T-helper 9 cell (primary cell): ENCODE measurements at places on chromosomes 7 and 10.

- no peak for DNase-seq
These were observed 48.0 kb downstream of the RHOBTB1 start for GRCh38 chr10:60896033-60896432.

DNA sequence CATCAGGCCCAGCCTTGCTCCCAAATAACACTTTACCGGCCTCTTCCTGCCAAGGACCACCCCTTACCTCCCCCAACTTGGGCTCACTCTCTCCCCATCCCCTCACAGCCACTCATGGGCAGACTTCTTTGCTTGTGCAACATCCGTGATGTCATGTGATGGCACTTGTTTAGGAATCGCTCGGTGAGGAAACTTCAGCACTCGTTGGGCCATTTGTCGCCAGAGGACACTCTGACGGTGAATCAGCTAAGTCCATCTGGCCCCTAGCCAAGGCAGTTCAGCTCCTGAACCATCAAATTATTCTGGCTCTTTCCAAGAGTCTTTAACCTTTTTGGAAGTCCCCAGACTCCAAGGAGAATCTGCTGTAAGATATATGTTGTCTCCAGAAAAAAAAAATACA is 19.2 kb downstream of the BTBD16 start:
- DNase-seq, result no peak

GRCh38 chr10:116882639-116883038 is 33.3 kb downstream of the ENO4 start:
- DNase-seq, result no peak

- DNase-seq, result no peak
These were observed 14.0 kb downstream of the RALA start for GRCh38 chr7:39637400-39637799.

- DNase-seq, result no peak
These were observed 193.7 kb downstream of the PTPN20 start for GRCh38 chr10:47104786-47105385.

DNA sequence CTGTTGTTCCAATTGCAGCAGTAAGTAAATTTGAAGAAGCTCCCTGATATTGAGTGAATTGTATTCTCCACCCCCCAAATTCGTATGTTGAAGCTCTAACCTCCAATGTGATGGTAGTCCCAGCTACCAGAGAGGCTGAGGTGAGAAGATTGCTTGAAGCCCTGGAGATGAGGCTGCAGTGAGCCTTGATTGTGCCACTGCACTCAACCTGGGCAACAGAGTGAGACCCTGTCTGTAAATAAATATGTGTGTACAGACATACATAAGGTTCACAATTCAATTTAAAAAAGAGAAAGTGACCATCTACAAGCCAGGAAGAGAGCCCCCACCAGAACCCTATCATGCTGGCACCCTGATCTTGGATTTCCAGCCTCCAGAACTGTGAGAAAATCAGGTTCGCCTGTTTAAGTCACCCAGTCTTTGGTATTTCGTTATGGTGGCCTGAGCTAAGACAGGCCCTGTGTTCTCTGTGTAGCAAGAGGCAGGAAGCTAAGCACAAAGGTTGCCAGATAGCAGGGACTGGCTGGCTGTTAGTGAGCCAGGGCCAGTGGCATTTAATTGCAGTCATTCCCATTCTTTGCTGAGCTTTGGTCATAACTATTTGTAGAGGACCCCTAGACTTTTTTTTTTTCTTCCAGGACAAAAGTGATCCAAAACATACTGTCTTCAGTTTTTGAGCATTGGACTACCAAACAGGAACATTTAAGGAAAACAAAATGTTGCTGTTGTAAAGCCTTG is 45.6 kb downstream of the AUTS2 start:
- no peak for DNase-seq

- no peak for DNase-seq
These were observed 566.0 kb downstream of the CALN1 start for GRCh38 chr7:71846160-71846559.

DNA sequence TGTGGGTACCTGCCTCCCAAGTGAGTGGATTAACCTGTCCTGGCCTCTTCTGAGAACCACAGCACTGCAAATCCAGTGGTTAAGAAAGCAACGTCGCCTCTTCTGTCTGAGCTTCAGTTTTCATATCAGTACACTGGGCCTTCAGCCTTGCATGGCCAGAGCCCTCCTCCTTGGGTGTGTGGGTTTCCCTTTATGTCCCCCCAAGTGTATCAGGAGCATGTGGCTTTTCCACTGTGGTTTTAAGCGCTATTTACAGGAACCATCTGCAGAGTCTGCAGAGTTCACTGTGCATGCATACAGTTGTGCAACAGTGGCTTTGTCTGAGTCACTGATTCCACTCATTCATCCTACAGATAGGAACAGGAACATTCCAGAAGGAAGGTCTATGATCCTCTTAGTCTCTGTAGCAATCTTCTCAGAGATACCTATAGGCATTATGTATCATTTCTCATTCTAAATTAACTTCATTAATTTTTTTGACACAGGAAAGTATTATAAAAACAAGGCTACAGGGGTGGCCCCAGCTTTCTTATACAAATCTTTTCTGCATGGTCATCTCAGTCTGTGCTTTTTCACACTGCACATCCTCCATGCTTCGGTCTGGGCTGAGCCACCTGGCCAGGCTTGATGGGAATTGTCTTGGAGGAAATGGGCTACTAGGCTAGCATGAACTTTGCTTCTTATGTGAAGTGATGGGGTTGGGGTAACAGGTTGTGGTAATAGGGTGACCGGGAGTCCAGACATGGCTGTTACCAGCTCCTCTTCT is 17.1 kb downstream of the MBL2 start:
- no peak for DNase-seq

DNA sequence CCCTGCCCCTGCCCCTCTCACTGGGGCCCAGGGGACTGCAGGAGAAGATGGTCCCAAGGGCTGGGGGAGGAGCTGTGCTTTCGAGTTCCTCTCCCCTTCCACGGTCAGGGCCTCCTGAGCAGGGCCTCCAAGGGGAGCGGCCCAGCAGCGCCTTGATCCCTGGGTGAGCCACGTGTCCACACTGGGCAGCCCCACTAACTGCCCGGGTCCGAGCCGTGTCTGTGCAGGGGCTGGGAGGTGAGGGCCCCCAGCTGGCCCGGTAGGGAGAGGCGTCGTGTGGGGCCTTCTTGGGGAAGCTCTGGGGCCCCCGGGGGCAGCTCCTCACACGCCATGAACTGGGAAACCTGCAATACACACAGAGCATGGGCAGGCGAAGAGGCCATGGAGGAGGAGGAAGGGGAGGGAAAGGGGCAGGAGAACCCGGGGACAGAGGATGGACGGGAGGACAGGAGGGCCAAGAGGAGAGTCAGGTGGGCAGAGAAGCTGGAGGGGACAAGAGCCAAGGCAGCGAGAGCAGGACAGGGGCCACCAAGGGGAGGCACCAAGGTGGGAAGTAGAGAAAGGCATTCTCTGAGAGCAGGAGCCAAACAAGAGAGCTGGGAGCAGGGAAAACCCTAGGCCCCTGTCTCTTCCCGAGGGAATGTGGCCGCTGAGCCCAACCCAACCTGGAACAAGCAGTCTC is 32.8 kb downstream of the KCNH2 start:
- no peak for DNase-seq

- DNase-seq, result no peak
These were observed 116.4 kb upstream of the SEM1 start for GRCh38 chr7:96826089-96826488.

DNA sequence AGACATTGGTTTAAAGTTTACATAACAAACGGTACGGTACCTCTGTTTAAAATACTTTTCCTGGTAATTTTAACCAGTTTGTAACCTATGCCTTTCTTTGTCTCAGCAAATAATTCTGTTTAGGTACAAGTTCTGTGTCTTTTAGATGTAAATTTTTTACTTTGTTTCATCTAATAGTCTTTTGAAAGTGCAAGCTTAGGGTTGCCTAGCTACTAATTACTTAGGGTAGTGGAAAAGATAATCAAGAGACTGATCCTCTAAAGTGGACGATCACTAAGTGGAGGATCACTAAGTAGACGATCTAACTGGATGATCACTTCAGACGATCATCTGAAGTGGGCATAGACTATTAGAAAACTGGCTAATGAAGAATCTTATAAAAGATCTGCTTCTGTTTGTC is 16.1 kb upstream of the FKBP9 start:
- no peak for DNase-seq

DNA sequence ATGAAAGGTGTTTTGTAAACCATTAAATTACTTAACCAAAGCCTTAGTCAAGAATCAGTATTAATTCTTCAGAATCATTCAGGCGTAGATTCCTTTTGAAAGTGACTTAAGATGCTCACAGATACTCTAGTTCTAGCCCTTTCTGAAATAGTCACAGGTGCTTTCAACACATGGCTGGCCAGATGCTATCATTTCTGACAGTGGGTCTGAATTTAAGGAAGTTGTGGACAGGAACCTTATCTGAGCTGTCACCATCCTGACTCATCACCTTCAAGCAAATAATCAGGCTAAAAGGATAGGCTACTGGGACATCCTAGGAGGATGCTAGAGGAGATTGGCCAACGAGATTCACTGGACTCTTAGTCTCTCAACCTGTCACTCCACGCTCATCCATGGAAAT is 501.5 kb downstream of the LRMDA start:
- DNase-seq, result no peak

DNA sequence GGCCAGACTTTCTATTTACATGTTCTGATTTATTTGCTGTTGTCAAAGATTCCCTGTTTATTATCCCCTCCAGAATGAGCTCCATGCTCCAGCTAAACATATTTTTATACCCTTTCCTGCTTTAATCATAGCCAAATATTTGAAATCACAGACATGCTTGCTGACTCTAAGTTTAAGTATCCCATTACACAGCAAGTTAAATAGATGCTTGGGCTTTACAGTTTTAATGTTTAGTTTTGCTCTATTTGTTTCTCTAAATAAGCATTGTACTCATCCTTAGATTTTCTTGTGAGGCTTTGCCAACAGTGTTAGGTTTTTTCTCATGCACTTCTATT is 196.8 kb downstream of the TAX1BP1 start:
- no peak for DNase-seq

DNA sequence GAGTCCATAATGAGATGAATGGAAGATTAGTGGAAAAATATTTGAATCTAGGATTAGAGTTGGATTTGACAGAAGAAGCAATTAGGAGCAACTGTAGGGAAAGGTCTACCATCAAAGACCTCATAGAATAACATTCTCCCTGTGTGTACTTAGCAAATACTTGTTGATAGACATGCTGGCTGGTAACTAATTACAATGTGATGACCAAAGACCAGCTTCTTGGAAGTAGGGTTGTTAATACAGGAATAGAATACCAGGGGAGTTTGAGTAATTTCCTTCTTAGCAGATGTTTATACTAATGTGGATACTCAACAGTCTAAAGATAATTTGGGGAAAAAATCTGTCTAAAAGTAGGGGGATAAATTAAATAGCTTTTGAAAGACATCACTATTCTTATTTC is 357.5 kb upstream of the BMPER start:
- DNase-seq, result no peak

DNA sequence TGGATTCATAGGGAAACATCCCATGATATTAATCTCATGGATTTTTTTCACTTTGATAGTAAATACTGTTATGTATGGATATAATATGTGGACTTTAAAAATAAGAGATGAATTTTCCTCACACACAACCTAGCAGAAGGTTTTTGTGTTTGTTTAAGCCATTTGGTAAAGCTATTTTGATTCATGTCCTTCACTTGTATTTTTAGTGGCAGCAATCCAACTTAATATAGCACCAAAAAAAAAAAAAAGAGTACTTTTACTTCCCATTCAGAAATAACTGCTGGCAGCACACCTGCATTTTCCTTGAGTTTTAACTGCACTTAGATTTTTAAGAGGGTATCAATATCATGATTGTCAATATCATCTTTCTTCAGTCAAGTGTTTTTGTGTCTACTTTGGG is 60.0 kb downstream of the MCMBP start:
- DNase-seq, result no peak

GRCh38 chr10:114212153-114212552 is 26.9 kb upstream of the VWA2 start:
- DNase-seq, result no peak

GRCh38 chr10:47048526-47048905 is 137.3 kb downstream of the PTPN20 start:
- no peak for DNase-seq

GRCh38 chr10:94370501-94370900 is 7.8 kb upstream of the NOC3L start:
- DNase-seq, result no peak

DNA sequence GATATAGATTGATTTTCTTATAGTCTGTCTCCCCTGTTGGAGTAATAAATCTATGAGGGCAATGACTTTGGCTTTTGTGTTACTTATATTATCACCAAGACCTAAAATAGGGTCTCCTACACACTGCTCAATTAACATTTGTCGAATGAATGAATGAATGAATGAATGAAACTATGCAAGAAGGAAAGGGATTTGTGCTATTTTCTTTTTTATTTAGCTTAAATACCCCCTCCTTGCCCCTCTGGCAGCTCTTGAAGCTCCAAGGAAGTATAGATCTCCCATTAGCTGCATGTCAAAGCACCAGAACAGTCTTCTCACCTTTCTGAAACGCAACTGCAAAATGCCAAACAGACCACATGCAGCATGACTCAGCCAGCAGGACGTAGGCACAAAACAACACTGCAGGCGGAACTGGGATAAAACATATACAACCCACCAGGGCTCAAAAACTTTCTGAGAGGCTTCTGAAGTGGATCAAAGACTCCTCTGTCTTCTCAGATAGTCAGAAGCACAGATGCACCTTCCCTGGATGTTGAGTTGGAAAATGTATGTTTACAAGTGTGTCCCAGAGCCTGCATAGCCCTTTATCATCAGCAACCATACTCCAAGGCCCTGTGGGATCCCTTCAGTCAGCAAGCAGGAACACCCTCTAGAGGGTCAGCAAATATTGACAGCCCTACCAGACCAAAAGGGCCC is 187.8 kb downstream of the NPSR1 start:
- no peak for DNase-seq

DNA sequence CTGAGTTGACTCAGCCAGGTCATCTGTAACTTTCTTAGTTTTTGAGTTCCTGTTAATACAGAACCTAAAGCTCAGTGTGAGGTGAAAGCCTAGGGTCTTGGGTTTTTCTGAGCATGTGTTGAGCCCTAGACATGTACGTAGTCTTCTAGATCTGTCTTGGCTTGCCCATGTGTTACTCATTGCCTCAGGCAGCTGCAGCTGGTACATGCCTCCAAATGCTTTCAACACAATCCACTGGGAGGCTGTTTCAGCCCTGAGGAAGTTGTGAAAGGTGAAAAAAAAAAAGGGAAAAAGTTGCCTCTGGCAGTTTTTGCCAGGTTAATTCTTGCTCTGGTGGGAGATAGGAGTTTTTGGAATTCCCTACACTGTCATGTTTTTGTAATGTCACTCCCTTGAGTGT is 134.6 kb downstream of the RNF216 start:
- DNase-seq, result no peak

DNA sequence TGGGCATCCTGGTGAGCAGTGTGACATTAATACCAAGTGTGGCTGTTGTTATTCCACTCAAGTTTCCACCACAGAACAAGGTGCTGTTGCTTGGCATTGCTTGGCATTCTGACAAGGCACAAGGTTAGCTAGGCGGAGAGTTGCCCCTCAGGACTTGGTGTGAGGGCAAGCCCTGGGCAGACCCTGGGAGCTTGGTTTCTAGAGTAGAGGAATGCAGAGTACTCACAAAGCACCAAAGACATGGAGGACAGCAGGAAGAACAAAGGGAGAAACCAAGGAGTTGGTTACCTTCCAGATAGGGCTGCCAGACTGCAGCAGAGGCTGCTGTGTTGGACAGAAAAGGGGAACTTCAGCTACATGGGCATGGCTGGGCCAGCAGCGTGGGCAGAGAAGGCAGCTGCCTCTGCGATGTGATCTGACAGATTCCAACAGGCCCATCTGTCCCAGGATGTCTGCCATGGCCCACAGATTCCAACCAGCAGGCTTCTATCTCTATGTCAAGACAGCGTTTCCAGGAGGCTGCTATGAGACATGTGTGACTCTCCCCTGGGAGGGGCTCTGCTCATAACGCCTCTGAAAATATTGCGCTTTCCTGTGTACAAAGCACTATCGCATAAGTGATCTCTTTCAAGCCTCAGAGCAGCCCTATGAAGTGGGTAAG is 1.8 kb downstream of the GOLGA7B start:
- DNase-seq, result no peak
